Fibroblast of the aortic adventitia (primary cell): ENCODE measurements at places on chromosomes 6 and 20. TPM values are rescaled to one million over a fixed set of nuclear protein-coding genes. Genes with fewer than 3 reads are reported as not detected.

The MUC21 gene
- not detected in 2 replicates for total RNA-seq

The SLC17A2 gene
- total RNA-seq: 0.09 TPM in 1 of 2 replicates, not detected in the other

The CYP39A1 gene
- total RNA-seq: 0.63 and 4.7 TPM in 2 replicates

The PREX1 gene
- total RNA-seq: 3.5 and 13.0 TPM in 2 replicates

The DEFB124 gene
- total RNA-seq: not detected in 2 replicates
